ENCODE measurements at places on chromosomes 5 and 9.
A peak's percentile ranks its signal among the peaks of the same experiment; 100 is the strongest.

DNA sequence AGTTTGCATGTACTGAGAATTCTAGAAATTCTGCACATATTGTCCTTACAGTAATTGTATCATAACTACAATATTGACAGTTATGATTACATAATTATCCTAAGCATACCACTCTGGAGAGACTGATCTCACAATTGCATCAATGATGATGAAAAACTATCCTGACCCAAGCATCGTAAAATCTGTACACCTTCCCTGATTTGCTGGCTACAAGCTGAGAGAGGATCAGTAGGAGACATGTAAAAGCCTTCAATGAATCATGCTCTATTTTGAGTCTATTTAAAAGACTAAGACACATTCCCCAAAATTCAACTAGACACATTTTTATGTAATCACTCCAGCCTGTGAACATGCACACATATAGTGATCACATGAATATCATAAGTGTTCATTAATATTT, 1833.8 kb downstream of the EFNA5 start:
- no peak for DNase-seq

- no peak for DNase-seq
Observed at GRCh38 chr9:93669116-93669957, 93.0 kb downstream of the PHF2 start.

DNA sequence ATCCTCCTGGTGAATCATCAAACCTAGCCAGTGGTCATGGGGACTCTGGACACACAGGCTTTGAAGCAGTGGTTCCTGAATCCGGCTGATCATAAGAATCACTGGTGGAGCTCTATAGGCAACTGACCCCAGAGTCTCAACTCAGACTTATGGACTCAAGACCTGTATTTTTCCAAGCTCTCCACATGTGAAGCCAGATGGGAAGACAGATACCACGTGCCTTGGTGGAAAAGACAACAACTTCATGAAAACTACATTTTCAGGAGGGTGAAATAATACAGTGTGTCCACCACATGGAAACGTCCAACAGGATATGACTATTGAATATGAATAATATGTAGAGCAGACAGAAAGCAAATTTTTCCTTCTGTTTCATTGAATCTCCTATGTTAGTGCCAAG, 33.7 kb downstream of the GABRP start:
- no peak for DNase-seq

DNA sequence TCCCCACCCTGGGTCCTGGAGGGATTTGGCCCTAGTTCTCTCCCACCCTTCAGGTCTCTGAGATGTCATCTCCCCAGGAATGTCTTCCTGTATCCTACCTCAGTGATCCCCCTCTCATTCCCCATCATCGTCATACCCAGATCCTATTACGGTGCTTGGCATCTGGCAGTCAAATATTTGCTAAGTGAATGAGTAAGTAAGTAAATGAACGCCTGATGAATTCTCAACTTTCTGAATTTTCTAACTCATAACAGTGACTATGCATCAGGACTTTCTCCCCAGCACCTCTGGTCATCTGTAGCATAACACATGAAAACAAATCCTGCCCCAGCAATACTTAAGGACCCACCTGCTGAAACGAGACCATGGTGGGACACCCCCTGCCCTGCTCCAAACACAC, 244.2 kb downstream of the EBF1 start:
- DNase-seq = no peak

- no peak for DNase-seq
Observed at GRCh38 chr5:54095969-54096368, 214.4 kb downstream of the ARL15 start.

- DNase-seq = no peak
Observed at GRCh38 chr5:159582756-159583541, 252.7 kb upstream of the IL12B start.

- no peak for DNase-seq
Observed at GRCh38 chr5:45609661-45610060, 86.5 kb downstream of the HCN1 start.

DNA sequence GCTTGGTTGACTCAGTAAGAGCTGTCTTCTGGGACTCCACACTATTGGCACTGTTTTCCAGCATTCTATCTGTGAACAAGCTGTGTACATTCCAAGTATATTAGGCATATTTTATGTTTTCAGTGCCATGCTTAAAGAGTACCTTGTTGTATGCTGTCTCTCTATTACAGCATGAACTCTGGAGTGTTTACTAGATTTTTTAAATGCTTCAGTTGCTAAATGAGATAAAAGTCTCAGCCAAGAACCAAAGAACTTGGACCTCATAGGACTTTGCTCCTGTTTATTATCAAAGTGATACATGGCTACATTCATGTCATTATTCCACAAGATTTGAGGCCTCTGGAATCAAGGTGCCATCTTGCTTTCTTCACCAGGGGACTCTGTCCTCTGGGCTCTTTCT, 167.2 kb downstream of the C9orf152 start:
- peak; percentile 28 for DNase-seq

GRCh38 chr5:54792611-54793404, 192.6 kb downstream of the ESM1 start:
- DNase-seq = peak; percentile 76

DNA sequence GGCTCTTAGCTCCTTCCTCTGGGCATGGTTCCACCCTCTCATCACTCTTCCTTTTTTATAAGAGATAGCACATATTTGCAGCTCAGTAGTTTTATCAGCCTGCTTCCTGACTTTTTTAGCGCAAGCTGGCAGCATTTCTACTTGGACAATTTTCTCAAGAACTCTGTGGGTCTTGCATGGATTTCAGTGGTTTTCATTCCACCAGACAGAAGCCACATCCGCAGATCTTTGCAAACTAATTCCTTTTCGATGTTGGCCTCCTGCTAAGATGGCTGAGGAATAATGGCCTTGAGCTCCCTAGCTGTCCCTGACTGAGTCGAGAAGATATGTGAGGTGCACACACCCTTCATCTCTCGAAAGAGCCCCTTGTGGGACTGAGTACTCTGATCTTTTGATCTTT, 49.5 kb downstream of the GALNT12 start:
- no peak for DNase-seq

GRCh38 chr5:103487822-103488493, 74.6 kb downstream of the NUDT12 start:
- DNase-seq = no peak

- no peak for DNase-seq
Observed at GRCh38 chr9:36091026-36091953, 45.2 kb upstream of the GLIPR2 start.

- no peak for DNase-seq
Observed at GRCh38 chr9:127197861-127198430, 66.6 kb upstream of the GARNL3 start.

DNA sequence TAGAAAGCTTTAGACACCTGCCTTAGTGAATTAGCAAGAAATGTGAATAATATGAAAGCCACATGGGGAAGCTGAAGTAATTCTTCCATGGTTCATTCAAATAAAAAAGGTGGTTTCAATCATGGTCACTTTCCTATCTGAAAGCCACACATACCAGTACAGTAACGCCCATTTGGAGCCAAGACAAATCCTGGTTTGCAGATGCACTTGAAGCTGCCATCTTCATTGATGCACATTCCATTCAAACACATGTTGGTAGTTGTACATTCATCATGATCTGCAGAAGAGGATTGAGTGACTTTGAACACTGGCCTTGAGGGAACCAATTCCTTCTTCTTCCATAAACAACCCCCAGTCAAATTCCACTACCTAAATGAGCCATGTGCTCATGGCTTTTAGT, 161.5 kb downstream of the FBN2 start:
- DNase-seq = no peak

GRCh38 chr5:160843240-160843639, 8.8 kb downstream of the ATP10B start:
- DNase-seq = no peak

- DNase-seq = no peak
Observed at GRCh38 chr9:91546574-91546973, 122.9 kb upstream of the NFIL3 start.

- no peak for DNase-seq
Observed at GRCh38 chr9:133142684-133143622, 20.8 kb downstream of the GBGT1 start.

DNA sequence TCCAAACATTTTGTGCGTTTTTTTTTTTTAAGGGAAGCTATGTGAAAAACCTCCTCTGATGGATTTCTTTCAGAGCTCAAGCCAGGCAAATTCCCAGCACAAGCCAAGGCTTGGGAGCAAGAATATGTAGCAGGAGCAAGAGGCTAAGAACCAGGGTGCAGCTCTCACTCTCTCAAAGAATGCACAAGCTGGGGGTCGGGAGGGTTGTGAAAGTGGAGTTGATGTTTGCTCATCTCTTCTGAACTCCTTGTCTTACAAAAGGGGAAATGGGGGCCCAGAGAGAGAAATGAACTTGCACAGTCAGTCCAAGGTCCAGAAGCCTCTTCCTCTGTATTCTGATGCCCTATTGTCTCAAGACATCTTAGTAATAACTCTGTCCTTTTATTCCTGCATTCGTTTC, 7.7 kb upstream of the TRAF1 start:
- DNase-seq = no peak

GRCh38 chr9:114110180-114110579, 11.1 kb upstream of the KIF12 start:
- DNase-seq = no peak

DNA sequence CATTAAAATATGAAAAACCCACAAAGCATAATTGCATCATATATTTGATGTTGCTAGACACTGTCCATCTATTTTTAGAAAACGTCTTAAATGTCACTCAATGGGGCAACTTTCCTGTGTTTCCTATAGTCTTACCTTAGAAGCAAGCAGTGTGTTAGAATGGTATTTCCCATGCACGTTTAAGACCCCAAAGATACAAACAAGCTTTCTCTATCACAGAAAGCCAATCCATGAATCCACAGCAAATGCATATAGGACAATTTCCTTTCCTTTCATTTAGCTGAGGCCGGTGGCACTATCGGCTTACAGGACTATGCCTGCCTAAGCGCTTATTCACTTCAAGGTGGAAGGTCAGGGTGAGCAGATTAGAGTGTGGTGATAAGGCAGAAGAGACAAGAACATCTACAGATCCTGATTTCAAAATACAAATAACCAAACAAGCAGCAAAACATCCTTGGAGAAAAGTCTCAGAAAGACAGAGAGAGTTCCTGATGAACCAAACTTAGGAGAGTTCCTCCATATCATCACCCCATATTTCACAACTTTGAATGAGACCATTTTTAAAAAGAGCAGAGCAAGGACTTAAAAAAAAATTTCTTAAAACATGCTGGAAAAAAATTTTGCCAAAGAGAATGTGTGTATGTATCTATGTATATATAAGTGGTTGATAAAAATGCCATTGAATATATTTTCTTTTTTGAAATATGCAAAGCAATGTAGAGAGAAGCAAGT, 57.2 kb downstream of the MEF2C start:
- DNase-seq = no peak

DNA sequence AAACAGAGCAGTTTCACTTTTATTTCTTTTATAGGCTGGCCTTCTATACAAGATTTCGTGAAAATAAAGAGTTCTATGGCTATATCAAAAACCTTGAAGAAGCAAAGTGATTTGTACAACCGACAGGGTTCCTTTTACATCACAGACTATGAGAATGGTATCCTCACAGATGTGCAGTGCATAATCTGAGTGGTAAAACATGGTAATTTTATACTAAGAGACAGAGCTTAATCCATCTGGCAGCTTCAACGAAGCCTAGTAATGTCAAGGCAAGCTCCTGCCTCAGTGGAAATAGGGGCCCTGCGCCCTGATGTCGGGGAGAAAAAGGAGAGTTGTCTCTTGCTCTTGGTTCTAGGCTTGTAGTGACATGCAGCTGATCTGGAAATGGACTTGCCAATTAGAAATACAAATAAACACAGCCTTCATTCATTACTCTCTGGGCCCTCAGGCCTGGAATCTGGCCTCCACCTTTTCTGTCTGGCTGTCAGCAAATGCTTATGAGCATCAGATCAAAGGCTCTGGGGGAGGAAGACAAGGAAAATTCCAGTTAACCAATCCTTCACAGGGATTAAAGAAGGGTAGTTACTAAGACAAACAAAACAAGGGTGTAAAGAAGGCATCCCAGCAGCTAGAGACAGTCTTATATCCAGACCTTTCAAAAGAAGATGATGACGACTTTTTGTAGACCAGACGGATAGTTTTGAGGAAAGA, 33.6 kb upstream of the TRIM32 start:
- DNase-seq = no peak

- DNase-seq = no peak
Observed at GRCh38 chr5:174180639-174181038, 135.1 kb downstream of the NSG2 start.

- peak; percentile 86 for DNase-seq
Observed at GRCh38 chr5:159094745-159095144, 5.0 kb downstream of the EBF1 start.

DNA sequence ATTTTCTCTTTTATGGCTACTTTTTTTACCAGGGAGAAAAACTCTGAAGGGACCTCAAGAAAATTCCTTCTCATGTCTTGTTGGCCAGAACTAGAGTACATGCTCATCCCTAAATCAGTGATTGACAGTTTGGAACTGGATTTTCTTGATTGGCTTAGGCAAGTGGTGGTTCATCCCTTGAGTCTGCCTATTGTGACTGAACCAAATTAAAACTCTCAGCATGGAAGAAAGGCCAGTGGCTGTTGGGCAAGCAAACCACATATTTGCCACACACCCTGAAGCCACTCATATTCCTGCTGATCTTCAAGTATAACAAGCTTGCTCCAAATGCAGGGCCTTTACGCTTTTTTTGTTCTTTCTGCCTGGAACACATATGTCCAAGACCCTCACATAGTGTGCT, 7.2 kb upstream of the HOMER1 start:
- DNase-seq = no peak

DNA sequence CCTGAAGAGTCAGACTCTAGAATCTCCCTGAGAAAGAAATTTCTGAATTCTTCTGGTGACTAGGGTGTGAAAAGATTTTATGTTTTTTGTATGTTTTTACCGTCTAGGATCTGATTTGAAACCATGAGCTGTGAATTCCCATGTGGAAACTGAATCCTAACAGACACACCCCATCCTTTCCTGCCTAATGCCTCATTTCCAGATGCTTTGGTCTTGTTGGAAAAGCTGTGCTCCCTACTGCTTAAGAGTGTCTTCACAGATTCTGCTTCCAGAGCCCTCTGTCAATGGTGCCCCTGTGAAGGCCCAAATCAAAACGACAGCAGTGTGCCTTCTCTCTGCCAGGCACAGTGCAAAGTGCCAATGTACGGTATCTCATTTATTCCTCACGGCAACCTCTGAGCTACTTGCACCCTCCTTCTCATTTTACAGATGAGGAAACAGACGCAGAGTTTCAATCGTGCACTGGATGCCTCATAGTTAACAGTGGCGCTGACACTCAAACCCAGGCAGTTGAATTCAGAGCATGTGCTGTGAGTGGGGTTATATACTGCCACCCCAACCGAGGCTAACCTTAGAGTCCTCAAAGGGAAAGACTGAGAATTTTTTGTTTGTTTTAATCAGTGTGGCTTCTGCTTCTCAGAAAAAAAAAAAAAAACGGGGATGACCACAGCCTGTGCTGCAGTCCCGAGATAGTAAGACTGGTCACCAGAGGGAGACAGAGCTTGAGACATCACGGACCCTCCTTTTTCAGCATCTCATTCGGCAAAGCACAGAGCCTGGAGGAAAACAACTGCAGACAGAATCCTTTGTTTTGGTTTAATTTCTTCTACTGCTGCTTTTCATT, 188.4 kb downstream of the SNCAIP start:
- peak; percentile 49 for DNase-seq

All from NCI-H446 treated with DMSO at 0.1 percent for 48 hours (cell line).